GM12865 (cell line): ENCODE measurements at places on chromosomes 5 and 9.
A peak's percentile ranks its signal among the peaks of the same experiment; 100 is the strongest.

- peak; percentile 46 for DNase-seq
Observed at GRCh38 chr5:142006363-142007236, 6.2 kb downstream of the GNPDA1 start.

DNA sequence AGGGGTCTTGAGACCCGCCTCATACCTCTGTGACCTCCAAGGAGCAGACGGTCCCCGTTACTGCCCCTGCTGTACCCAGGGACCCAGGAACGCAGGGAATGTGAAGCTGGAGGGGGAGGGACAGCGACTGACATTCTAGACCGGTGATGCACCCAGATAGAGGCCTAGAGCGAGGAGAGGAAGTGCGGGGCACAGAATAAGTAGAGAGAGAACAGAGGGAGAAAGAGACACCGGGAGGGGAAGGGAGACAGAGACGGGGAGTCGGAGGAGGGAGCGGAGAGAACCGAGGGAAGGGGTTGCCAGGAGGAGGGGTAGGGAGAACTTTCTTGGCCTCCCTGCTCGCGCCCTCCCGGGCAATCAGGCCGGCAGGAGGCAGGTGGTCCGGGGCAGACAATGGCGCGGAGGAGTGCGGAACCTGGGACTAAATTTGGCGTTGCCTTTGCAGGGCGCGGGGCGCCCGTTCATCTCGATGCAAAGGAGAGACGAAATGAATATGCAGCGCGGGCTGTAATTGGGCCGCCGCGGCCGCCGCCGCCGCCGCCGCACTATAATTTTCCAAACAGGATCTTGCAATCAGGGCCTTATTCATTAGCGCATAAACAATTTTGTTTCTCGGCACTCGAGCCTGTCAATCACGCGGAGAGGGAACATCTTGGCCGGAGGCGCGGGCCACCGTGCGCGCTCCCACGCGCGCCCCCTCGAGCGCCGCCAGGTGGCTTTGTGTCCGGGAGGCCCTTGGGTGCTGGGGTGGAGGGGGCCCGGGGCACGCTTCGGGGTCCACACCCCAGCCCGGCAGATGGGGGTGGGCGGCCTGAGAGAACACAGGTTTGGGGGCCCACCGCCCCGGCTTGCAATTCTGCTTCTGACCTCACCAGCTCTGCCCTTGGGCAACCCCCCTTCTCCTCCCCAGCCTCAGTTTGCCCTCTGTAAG lies 33.0 kb downstream of the NDUFA8 start:
- no peak for DNase-seq

GRCh38 chr9:16213781-16214515 lies 656.5 kb downstream of the BNC2 start:
- DNase-seq: no peak

GRCh38 chr9:126536841-126537465 lies 76.8 kb upstream of the LMX1B start:
- DNase-seq: no peak

DNA sequence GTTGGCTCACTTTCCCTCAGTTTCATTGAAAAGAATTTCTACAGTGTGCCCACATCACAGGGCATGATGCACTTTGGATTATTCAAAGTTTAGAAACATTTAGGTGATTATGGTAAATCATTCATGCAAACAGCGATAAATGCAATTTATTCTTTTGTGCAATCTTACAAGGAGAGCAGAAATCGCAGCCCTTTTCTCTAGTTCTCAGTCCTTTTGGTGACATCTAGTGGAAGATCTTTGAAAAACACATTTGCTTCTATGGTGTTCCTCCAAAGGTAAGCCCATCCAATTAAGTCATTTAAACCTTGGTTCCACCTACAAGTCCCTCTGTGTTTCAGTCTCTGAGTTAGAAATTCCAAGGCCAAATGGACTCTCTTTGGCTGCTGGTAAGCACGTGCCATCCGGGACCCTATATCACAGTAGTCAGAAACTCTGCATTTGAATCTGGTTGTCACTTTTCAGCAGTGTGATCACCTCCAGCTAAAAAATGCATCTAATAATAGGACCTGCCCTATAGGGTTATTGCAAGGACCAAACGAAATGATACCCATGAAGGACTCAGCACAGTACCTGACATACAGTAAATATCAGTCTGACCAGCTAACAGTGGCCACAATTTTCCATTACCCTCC lies 66.4 kb downstream of the MACROH2A1 start:
- peak; percentile 44 for DNase-seq

GRCh38 chr5:95219411-95219810 lies 65.5 kb downstream of the MCTP1 start:
- no peak for DNase-seq
